ENCODE measurements at places on chromosomes 1 and 21. TPM values are rescaled to one million over a fixed set of nuclear protein-coding genes. Genes with fewer than 3 reads are reported as not detected.

CA14 gene
- not detected for total RNA-seq

KRTAP19-7 gene
- not detected for total RNA-seq

MRAP gene
- not detected for total RNA-seq

TEX38 gene
- not detected for total RNA-seq

PGBD5 gene
- 0.19 TPM for total RNA-seq

TNFRSF8 gene
- total RNA-seq, result 0.33 TPM

RUNX3 gene
- total RNA-seq, result not detected

A3GALT2 gene
- total RNA-seq, result not detected

ATP5PO gene
- 125 TPM for total RNA-seq

PCSK9 gene
- total RNA-seq, result 0.70 TPM

PINK1 gene
- 106 TPM for total RNA-seq
